Activated naive CD8-positive, alpha-beta T cell treated with anti-CD3 and anti-CD28 coated beads, Interleukin-2, amount 50 U/mL, for 24 hours (primary cell): ENCODE measurements at places on chromosomes 3 and 15.

- no peak for DNase-seq
Measured at GRCh38 chr3:178406206-178406605, 130.0 kb upstream of the KCNMB2 start.

DNA sequence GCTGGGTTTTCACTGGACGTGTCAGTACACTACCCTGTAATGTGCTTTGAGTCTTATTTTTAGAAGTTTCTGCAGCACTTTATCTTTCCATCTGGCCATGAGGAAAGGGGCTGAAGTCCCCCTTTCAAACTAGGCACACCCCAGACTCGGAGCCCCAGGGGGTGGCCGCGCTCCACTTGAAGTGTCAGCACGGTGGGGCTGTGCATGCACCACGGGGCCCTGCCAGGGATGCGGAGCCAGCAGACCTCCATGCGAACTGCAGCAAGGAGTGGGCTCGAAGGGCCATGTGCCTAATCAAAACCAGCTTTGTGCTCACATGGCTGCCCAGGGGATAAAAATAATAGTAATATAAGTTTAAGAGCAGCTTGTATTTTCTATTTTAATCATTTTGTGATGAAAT is 100.9 kb upstream of the HACD2 start:
- DNase-seq, result no peak

DNA sequence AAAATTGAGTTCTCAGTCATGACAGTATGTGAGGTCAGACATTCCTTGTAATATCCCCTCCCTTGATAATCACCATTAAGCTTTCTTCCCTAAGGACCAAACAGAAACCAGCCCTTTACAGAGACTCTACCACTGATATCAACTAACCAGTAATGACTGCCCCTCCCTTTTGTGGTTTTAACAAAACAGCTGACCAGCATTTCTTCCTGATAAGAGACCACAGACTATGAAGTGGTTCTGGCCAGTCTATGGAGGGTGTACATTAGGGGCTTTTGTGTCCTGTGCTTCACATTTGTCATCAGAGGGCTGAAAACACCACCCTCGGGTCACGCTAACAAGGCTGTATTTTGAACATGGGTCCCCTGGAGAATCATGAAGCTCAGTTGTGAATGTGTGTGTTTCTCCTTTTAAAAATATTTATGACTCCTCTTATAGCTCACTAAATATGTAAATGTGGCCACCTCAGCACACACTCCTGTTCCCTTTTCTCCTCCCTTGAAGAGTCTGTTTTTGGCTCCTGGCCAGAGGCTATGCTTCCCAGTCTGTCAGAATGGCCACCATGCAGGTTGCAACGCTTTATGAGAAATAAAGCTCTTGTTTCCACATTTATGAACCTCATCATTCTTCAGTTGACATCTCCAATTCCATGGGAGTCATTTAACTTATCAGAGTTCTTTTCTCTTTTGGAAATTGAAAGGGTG is 239.3 kb downstream of the CPNE4 start:
- DNase-seq, result no peak

- no peak for DNase-seq
Measured at GRCh38 chr3:194964809-194965208, 279.1 kb downstream of the FAM43A start.
